ENCODE measurements at places on chromosomes 3 and 15.

DNA sequence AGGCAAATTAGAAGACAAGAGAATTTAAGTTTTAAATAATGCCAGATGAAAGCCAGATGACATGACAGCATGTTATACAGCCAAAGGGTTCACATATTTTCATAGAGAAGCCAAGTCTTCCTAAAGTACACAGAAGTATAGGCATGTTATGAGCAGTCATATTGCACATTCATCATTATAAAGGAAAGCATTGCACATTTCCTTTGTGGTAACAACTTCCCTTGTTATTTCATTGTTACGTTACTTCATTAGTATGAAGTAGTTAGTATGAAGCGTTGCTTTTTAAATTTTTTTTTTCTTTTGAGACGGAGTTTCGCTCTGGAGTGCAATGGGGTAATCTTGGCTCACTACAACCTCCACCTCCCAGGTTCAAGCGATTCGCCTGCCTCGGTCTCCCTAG is 4.6 kb upstream of the ABCC5 start:
- no peak for DNase-seq

DNA sequence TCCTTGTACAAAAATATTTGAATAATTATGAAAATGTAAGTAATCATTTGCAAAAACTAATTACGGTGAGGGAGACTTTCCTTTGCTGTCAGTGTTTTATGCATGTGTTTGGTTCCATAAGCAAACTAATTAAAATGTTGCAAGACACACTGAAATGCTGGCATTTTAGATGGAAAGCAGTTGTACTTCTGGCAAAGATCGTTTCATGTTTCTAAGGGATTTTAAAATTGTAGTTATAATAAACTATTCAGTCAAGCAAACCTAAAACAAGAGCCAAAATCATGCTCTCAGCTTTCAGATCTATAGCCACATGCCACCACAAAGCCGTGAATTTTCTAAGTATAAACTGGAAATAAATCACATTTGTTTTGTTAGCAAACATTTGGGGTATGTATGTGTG is 240.1 kb upstream of the ZNF385D start:
- no peak for DNase-seq

DNA sequence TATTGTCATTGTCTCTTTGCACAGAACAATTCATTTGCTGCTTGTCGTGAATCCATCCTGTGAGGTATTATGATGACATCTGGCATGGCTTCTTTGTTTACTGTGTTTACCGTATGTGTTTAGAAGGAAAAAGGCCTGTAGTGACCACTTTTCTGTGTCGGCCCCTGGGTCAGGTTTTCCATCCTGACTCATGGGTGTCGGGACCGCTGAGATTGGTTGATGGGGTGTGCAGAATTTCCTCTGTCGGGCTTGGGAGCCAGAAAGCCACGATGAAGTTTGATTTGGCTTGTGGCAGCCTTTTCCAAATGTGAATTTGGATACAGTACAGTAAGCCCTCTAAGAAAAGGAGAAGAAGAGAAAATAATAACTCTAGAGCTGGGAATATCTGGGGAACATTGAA is 113.5 kb downstream of the FNDC3B start:
- no peak for DNase-seq

- DNase-seq = no peak
Observed at GRCh38 chr3:46478341-46478740, 13.6 kb upstream of the LTF start.

- no peak for DNase-seq
Observed at GRCh38 chr3:39434574-39434973, 28.1 kb downstream of the RPSA start.

GRCh38 chr3:11522398-11522715 is 121.4 kb downstream of the VGLL4 start:
- no peak for DNase-seq

- no peak for DNase-seq
Observed at GRCh38 chr3:87792198-87792533, 266.6 kb downstream of the CGGBP1 start.

DNA sequence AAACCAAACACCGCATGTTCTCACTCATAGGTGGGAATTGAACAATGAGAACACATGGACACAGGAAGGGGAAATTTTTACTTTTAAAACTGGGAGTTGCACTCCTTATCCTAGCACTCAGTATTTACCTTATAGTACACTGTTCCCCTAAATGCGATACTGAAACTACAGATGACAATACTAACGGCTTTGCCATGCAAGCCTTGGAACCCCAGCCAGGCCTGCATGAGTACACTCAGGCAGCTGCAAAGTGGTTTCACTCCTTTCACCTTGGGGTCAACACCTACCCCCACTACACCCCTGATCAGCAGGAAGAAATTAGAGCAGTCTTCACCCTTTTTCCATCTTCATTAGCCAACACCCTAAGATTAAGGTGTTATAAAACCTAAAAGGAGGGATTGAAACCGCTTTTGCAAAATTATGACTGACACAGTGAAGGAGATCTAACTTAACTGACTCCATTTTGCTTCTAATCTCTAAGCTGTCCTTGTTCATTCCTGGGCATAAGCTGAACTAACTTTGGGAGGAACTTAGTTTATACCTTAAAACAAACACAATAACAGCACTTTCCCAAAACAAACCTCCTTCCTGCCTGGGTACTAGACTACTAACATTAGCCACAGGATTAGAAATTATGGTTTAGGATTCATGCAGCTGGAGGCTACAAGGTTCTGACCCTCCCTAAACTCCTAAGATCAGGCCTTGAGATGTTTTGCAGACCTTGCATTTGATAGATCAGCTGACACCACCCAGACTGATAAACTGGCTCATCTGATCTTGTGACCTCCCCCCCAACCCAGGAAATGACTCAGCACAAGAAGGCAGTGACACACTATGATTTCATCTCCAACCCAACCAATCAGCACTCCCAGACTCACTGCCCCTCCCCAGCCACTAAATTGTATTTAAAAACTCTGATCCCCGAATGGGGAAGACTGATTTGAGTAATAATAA is 452.1 kb upstream of the PPP2R3A start:
- DNase-seq = no peak

DNA sequence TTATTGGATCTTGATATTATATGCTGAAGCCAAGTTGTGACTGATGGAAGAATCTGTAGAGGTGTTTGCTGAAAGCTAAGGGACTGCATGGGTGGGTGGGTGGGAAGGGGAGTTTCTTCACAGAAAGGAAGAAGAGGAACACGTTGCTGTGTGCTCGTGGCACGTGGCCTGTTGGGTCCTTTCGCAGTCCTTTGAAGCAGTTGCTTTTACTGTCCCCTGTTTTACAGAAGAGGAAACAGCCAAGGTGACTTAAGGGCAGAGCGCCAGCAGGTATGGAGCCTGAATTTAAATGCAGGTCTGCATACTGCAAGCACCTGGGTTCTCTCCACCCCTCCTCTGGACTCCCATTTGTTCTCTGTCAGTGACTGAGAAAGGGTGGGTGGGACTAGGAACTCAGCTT is 59.4 kb upstream of the PRR23C start:
- no peak for DNase-seq
